ENCODE measurements at places on chromosomes 7 and 10.

DNA sequence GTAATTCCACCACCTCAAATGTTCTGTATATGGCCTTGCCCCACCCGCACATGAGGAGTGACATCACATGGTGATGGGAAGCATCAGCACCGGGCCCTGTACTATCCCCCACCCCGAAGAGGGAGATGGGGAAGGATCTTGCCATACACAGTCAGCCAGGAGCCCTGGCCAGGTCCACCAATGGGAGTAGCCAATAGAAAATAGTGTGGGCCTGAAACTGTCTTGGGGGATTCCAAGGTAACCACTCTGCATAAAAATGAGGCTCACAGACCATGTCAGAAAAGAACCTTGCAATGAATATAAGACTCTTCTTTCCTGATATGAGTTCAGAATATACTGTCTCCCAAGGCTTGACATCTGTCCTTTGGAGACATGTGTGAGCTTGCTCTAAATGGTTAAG lies 51.1 kb downstream of the ADRB1 start:
- no peak for DNase-seq

DNA sequence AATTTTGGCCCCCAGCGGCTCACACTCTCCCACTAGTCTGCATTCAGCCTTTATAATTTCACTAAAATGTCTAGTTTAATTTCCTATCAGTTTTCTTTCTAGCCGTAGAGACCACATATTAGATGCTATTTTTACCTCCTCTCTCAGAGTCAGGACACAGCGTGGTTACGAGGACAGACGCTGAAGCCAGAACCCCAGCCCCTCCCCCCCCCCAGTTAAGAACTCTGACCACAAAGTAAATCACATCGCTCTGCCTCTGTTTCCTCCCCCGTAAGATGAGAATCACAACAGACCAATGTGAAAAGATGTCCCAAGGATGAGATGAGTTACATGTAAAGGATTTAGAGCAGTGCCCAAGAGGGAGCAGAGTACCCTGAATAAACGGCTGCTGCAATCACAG lies 11.1 kb upstream of the TARP start:
- DNase-seq: no peak

DNA sequence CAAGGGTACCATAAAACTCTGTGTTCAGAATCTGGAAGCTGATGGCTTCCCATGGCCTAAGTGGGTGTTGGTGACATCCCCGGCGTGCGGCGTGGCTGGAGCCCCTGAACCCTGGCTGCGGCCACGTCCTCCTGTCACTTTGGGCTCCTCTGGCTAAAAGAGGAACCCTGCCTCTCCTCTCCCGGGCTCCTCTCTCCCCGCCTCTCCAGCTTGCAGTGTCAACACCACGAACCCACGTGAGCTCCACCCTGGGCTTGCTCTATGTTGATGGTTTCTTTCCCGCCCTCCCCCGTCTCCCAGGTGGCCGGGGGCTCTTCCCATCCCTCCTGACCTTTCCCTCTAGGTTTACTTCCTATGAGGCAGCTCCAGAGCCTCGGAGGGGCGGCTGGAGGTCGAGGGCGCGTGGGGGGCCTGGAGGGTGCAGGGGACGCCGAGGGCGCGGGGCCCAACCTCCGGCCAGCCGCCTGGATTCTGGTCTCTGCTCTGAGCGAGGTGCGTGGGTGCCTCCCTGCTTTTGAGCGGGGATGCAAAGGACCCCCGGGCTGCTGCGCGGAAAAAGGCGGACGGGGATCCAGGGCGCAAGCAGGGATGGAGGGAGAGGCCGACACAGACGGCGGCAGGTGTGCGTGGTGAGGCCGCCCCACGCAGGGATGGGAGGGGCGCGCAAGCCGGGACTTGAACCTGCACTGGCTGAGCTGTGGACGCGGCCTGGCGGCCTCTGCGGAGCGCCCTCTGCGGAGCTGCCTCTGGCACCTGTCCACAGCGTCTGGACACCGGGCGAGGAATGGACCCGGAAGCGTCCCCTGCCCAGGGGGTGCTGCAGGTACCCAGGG lies 115.5 kb upstream of the DIP2C start:
- DNase-seq: no peak

- DNase-seq: no peak
Observed at GRCh38 chr7:126937171-126937570, 315.6 kb downstream of the GRM8 start.

- DNase-seq: no peak
Observed at GRCh38 chr10:65033957-65034356, 1512.8 kb downstream of the REEP3 start.

DNA sequence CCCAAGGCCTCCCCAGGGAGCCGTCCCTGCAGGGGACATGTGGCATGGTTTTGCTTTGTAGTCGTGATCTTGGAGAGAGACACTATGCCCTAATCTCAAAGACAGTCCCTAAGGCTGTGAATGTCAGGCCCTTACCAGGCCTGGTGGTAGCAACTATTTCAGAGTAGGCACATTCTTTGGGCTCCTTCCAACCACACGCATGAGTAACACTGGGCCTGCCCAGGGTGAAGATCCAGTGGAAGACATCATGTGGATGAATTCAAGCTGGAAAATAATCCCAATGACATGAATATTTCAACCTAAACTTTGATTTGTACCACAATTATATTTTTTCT lies 39.5 kb upstream of the INSIG1 start:
- DNase-seq: no peak

DNA sequence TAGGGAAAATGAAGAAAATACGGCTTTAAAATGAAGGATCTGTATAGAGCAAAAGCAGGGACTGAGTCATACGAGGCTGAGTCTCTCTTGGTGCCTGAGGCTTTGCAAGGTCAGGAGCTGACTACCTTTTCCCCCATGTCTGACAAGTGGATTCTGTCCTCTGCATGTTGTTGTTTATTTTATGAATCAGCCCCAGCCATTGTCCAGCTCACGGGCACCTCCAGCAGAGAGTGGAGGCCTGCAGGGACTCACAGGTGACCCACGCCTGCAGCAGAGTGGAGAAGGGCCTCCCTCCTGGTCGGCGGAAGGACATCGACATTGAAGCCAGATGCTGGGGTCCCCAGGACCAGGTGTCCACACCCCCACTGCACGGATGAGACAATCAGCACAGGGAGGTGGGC lies 233.9 kb downstream of the WDR37 start:
- no peak for DNase-seq

DNA sequence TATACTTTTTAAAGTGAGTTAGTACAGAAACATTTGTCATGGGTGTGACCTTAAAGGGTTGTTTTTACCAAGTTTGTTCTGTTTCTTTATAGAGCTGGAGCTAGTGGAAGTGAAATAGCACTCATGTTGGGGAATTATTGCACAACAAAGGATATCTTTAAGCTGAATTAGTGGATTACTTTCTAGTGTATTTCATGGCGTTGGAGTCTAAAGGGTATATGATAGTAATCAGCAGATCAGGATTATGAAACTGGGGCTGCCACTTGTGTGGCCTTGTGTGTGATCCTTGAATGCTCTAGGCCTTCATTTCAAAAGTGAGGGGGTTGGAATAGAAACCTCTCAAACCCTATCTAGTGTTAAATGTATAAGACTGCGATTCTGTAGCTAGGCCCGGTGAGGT lies 123.6 kb downstream of the LYZL1 start:
- no peak for DNase-seq

DNA sequence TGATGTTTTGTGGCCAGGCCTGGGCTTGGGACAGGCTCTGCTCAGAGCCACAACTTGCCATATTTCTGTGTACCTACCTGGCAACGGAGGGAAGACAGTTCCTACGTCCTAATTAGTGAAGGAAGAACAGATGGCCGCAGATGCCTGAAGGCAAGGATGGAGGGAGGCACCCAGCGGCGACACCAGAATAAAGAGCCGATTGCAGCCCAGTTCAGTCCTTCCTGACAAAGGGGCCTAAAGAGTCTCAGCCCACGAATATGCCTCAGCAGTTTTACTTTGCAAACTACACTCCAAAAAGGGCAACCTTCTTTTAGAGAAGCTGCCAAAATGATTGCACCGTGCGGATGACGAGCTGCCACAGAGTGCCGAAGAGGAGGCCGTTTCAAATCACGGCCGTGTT lies 585.8 kb downstream of the GLRX3 start:
- no peak for DNase-seq

Measured in activated CD8-positive, alpha-beta memory T cell treated with anti-CD3 and anti-CD28 coated beads for 1 hour (primary cell).